ENCODE measurements at places on chromosomes 5 and 9.

DNA sequence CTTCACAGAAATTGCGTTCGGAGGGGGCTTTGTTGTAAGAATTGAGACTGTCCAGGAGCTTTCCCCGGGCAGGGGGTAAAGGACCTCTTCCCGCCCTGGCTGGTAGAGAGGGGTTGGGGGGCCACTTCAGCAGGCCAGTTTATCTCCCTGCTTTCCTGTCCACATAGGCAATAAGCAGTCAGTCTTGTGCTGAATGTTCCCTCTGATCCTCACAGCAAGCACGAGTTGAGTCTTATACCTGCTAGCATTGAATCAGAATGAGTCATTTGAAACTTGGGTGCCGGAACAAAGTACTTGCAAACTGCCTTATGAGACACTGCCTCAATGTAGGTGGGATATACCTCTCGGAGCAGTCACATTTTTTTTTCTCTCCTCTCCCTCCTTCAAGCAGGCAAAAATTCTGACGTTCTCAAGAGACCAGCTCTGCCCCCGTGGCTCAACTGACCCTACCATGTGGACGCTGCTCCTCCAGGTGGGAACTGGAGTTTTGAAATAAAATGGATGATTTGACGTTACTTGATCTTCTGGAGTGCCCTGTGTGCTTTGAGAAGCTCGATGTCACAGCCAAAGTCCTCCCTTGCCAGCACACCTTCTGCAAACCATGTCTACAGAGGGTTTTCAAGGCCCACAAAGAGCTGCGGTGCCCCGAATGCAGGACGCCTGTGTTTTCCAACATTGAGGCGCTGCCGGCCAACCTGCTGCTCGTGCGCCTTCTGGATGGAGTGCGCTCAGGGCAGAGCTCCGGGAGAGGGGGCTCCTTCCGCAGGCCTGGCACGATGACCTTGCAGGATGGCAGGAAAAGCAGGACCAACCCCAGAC, 1.3 kb downstream of the SH3RF2 start:
- DNase-seq, result no peak

GRCh38 chr9:109064963-109065702, 51.8 kb upstream of the CTNNAL1 start:
- no peak for DNase-seq

DNA sequence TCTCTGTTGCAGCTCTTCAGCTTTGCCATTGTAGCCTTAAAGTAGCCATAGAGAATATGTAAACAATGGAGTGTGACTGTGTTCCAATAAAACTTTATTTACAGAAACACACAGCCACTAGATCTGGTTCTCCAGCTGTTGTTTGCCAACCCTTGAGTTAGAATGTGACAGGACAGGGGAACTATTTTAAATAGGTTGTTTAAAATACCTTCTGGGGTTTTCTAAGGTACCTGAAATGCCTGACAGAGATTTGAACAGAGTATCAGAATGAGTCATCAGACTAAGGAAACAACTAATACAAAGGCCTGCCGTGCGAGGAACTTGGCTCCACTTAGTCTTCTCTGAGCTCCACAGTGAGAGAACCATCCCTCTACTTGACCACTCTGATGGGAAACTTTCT, 85.4 kb downstream of the HSD17B4 start:
- DNase-seq, result no peak

DNA sequence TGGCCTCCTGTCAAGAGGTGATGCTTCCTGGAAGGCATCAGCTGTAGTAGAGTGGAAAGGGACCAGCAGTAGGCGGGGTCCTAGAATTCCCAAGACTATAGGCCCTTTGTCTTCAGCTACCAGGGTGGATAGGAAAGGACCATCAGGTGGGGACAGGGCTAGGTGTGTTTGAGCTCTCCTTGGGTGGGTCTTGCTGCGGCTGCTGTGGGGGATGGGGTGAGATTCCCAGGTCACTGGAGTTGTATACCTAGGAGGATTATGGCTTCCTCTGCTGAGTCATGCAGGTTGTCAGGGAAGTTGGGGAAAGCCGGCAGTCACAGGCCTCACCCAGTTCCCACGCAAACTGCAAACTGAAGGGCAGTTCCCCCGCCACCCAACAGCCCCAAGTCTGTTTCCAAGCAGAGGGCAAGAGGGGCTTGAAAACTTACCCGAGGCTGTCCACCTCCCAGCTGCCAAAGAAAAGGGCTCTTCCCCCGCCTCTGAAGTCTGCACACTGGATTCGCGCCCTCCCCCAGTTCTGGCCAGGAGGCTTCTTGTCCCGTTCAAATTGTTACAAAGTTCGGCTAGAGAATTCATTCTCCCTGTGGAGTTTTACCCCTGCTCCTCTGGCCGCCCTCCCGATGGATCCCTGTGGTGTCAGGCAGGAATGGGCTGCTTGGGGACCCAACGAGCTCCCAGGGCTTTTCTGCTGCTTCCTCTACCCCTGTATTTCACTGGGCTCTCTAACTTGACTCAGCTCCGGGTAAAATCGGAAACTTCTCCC, 23.0 kb upstream of the ECM2 start:
- DNase-seq, result no peak

- no peak for DNase-seq
These were observed 68.3 kb downstream of the HMGCR start for GRCh38 chr5:75405296-75405695.

DNA sequence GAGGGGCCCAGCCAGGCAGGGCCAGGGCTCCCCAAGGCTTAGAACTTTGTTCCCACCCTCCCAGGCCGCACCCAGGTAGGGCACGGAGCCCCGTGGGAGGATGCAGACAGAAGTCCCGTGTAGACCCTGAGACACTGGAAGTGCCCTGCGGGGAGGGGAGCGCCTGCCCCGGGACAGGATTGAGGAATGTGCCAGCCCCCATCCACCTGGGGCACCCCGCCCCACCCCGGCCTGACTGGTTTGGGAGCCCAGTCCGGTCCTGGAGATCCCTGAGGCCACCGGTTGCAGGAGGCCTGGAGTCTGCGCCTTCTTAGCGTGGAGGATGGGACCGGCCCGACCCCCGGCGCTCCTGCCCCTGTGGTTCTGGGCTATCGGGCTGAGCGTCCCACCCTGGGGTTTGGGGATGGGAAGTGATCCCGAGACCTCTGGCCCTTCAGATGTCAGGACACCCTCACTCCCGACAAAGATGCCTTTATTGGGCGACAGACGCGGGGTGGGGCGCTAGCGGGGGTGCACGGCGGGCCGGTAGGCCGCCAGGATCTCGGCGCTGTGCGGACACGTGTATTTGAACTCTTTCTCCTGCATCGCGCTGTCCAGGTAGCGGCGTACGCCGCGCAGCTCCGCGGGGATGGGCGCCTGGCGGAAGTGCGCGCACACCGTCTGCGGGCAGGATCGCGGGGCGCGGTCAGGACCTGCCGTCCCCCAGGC, 2.0 kb downstream of the CLIC3 start:
- no peak for DNase-seq

- no peak for DNase-seq
These were observed 12.6 kb downstream of the FGF18 start for GRCh38 chr5:171432076-171432475.

Measured in nucleus accumbens (tissue), 56 donors.